ENCODE measurements at places on chromosomes 13 and 19.
A peak's percentile ranks its signal among the peaks of the same experiment; 100 is the strongest.

DNA sequence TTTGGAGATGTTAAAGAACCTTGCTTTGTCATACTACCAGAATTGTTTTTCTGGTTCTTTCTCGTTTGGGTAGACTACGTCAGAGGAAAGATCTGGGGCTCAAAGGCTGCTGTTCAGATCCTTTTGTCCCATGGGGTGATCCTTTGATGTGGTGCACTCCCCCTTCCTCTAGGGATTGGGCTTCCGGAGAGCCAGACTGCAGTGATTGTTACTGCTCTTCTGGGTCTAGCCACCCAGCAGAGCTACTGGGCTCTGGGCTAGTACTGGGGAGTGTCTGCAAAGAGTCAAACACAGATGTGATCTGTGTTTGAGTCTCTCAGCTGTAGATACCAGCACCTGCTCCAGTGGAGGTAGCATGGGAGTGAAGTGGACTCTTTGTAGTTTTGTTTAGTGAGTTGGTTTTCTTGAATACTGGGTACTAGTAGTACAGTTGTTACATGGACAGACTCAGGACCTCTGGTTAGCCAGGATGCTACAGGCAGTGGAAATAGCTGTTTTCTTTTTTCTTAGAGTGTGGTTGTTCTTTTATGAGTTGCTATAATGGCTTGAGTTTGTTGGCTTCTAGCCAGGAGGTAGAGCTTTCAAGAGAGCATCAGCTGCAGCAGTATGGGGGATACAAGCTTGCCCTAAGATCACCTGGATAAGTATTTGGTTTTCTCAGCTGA lies 34.4 kb downstream of the DNAJC15 start:
- DNase-seq = no peak

GRCh38 chr13:110644892-110645521 lies 29.7 kb downstream of the NAXD start:
- peak; percentile 26 for DNase-seq

DNA sequence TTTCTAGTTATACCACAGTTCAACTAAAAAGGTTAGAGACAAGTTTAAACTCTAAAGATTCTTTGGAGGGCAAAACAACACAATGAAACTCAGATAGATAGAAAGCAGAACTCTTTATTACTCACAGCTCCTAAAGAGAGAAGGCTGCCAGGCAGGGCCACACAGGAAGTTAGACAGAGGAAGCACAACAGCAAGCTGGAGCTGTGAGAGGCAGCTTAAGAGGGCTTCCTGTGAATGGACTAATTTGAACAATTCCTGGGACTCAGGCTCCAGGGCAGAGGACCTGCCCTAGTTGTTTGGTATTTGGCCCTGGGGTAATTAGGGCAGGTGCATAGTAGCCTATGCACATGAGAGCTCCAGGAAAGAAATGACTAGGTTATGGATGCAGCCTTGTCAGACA lies 803.6 kb downstream of the DIAPH3 start:
- DNase-seq = no peak

DNA sequence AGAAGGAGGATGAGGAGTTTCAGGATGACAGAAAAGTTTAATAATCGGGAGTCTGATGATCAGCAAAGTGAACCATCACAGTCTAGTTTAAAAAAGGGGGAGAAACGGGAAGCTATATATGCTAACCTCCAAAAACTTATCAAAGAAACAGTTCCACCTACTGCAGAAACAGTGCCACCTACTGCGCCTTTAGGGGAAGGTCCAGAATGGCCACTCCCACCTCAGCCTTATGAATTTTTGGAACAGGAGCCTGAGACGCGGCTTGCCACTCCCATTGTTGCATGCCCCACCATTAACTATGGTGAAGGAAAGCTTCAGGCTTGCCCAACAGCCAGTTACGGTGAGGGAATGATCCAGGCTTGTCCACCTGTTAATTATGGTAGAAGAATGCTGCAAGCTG lies 929.0 kb downstream of the SLITRK6 start:
- no peak for DNase-seq

DNA sequence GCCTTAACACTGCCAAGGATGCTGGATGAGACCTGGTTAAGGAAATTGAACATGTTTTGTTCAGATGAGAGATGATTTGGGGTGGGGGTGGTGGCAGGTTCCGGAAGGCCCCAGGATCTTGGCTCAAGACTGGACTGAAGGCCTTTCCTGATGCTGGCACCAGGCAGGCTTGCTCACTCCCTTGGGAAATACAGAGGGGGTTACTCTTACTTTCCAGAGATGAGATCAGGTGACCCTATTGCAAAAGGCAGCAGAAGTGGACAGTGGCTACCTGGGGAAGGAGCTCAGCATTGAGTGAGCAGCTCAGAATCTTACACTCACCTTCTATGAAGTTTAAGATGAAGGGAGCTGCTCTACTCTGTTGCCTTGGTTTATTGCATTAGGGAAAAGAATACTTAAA lies 10.8 kb downstream of the GATAD2A start:
- DNase-seq = no peak

GRCh38 chr19:51986309-51987291 lies at the start of gene ZNF350:
Gene ZNF350 (minus strand): TSS chr19:51986840. CDS start chr19:51974360, 12,480 bp downstream.
- DNase-seq = peak; percentile 84

GRCh38 chr13:99442273-99442895 lies 58.9 kb upstream of the TM9SF2 start:
- peak; percentile 53 for DNase-seq

GRCh38 chr13:95813139-95813538 lies 136.2 kb downstream of the DNAJC3 start:
- DNase-seq = no peak

DNA sequence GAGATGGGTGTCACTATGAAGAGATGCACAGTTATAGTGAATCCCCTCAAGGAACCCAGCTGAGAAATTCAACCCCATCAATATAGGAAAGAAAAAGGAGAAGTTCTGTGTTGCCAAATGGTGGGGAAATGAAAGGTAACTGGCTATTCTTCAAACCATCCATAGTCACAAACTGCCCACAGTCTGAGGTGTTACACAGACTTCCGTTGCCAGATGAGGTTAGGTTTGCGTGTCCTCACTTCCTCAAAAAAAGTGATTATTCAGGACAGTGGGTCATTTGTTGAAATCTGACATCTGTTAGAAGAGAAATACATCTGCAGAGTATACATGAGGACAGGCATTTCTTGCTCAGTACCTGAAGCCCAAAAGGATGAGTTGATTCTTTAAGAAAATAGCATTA lies 9.0 kb downstream of the SIGLEC5 start:
- no peak for DNase-seq

DNA sequence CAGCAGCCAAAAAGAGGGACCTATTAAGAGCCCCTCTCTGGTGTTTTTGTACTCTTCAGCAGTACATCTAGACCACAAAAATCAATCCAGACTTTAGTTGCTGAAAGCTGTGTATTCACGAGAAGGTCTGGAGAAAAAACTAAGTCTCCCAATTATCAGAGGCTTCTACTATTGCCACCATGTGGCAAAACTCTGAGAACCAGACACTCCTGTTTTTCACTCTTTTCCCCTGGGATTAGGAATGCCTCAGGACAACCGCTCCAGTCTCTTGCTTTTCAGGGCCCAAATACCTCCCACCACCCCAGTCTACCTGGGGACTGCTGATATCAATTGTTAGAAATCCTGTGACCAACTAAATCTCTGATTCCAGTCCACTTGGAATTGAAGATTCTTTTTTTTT lies 30.1 kb upstream of the OBI1 start:
- no peak for DNase-seq

- DNase-seq = no peak
These were observed 41.2 kb downstream of the PCCA start for GRCh38 chr13:100130092-100130491.

GRCh38 chr19:27775395-27775794 lies 1437.6 kb downstream of the UQCRFS1 start:
- no peak for DNase-seq

- no peak for DNase-seq
These were observed 1195.0 kb downstream of the SLITRK5 start for GRCh38 chr13:88866195-88866594.

- peak; percentile 91 for DNase-seq
These were observed at the start of gene ZNF331 for GRCh38 chr19:53537521-53538377. Gene ZNF331 (plus strand): TSS chr19:53538145. CDS start chr19:53569377, 31,232 bp downstream.

GRCh38 chr13:93800342-93800741 lies 573.7 kb downstream of the GPC6 start:
- no peak for DNase-seq

DNA sequence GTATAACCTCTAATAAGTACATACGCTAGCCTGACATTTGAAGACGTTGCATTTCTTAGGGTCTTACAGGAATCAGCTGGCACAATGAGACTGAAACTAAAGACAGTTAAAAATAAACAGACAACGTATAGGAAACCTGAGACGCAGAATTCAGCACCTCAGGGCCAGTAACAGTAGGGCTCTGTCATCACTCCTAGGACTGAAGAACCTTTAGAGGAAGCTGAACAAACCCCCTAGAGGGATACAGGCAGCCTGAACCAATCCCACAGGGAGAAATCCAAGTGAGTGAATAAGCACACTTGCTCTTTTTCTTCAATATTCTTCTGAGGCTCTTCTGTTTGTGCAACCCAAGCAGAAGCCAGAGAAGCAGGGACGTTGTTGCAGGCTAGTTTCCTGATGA lies 53.9 kb upstream of the KLHL1 start:
- no peak for DNase-seq

GRCh38 chr13:85995788-85996418 lies 196.7 kb upstream of the SLITRK6 start:
- no peak for DNase-seq

- DNase-seq = no peak
These were observed 77.3 kb downstream of the KCTD12 start for GRCh38 chr13:76808927-76809326.

DNA sequence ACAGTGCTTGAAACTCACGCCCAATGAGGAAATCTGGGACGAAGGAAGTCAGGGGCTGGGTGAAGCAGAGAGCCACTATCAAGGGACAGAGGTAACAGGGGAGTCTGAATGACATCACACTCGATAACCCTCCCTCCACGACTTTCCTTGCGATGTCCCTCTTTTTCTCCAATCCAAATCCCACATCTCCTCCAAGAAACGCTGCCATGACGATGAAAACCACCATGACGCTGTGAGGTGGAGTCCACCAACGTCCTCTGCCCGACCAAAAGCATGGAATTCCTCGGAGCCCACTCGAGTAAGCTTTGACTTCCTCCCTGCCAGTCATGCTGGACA lies 967 bp downstream of the REXO1 start:
- DNase-seq = no peak

DNA sequence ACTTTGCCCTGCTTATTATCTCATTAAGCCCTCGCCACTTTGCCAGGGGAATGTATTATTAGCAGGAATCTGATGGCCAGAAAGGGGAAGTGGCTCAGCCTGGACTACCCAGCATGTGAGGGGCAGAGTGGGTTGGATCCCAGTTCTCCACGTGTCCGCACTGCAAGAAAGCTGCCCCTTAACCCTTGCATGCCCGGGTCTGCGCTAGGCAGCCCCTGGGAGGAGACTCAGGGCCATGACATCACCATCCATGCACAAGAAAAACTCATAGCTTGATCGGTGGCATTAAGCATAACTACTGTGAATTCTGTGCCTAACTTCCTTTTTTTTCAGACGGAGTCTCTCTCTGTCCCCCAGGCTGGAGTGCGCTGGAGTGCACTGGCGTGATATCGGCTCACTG lies 8.9 kb downstream of the CACNG8 start:
- DNase-seq = no peak

- DNase-seq = peak; percentile 79
These were observed 65.4 kb downstream of the RUBCNL start for GRCh38 chr13:46321494-46322225.

DNA sequence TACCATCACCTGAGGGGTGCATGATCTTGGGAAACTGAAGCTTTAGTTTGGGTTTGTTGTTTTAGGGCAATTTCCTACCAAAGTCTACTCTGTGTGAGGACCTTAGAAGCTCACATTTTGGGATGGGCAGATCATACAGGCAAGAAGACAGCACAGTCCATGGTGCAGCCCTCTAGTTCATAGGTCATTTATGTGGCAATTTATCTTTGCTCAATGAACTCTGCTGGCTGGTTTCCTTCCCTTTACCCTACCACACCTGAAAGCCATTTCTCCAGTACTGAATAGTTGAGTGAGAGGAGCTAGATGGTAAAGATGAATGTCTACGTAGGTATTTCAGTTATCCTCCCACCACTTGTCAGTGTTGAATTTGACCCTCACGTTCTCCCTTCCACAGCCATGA lies 87.5 kb upstream of the KLF12 start:
- no peak for DNase-seq

DNA sequence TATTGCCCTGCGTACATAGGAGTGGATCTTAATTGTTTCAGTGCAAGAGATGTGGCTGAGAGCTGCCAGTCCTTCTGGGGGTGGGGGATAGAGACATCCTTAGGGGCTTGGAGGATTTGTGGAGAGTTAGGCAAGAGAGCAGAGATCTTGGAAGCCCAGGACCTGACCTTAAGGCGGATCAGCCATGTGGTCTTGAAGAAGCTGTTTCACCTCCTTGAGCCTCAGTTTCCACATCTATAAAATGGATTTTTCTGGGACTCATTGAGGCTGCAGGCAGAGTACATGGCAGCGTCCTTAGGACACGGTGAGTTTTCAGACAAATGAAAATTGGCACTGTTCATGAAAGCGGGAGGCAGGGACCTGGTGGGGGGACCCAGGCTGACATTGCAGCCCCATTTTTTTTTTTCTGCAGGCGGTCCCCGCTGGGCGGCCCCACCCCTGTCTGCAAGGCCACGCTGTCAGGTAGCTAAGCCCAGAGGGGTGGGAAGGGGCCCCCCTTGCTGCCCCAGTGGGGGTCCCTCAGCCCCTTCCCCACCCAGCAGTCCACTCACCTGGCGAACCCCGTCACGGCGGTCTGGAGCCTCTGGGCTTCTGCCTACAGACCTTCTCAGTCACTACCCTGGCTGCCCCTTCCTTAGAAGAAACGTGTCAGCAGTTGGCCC lies 30.0 kb downstream of the PDE4A start:
- DNase-seq = no peak

GRCh38 chr13:80306337-80306972 lies 34.5 kb downstream of the SPRY2 start:
- no peak for DNase-seq

DNA sequence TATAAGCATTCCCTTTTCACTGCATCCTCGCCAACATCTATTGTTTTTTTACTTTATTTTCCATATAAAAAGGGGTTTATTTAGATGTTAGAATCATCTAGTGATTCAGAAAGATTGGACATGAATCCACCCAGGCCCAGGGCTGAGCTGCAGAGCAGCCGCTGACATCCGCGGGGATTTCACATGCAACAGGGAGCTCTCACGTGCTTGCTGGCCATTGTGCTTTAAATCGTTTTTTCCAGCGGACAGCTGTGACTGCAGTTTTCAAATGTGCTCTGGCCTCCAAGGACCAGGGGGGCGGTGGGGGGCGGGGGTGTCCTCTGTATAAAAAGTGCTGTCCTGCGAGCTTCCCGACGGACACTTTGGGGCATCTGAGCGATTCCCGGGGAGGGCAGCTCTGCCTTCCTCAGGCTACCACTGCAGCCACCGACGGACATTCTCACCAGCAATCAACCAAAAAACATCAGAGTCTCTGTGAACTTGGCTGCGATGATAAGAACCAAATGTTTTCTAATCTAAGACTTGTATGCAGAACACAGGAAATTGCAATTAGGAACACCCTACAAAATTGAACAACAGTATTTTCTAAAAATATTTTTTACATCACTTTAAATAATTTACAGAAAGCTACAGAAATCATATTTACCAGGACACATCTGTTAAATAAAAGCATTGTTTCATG lies 12.6 kb downstream of the RB1 start:
- DNase-seq = no peak
